Vagina (tissue), 2 donors: ENCODE measurements at places on chromosomes 13 and 19. TPM values are rescaled to one million over a fixed set of nuclear protein-coding genes. Genes with fewer than 3 reads are reported as not detected.

ZSWIM9 gene
- total RNA-seq = 5.4 TPM

FFAR1 gene
- not detected for total RNA-seq

ICAM5 gene
- total RNA-seq = 2.0 TPM

ZNF888 gene
- 3.7 TPM for total RNA-seq

GRWD1 gene
- 20.4 TPM for total RNA-seq

KLHL26 gene
- total RNA-seq = 8.3 TPM

RXFP2 gene
- not detected for total RNA-seq

NAT14 gene
- total RNA-seq = 14.2 TPM

ZNF441 gene
- total RNA-seq = 7.1 TPM

CFD gene
- total RNA-seq = 2,325 TPM

POSTN gene
- 60.9 TPM for total RNA-seq

CYP2B6 gene
- not detected for total RNA-seq

LGALS14 gene
- total RNA-seq = not detected

ZNF766 gene
- 5.6 TPM for total RNA-seq

TMPRSS9 gene
- not detected for total RNA-seq

LYPD3 gene
- total RNA-seq = 247 TPM

PAF1 gene
- total RNA-seq = 70.2 TPM
